ENCODE measurements at places on chromosomes 2 and 18.

DNA sequence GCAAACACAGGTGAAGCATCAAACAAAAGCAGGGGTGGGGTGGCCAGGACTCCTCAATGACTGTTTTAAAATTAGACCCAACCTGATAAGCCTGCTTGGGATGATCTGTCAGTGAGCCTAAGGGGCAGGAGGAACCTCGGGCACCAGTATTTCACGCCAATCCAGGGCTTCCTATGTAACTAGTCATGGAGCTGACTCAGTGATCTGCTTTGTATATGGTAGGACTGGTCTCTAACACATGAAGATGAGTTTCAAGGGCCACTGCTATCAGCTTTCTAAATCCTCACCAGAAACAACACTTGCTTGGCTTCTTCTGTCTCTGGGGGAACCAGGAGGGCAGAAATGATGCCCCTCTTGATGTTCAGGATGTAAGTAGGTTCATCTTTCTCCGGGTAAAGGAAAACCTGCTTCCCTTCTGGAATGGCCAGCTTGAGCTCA, 6.2 kb downstream of the APOB start:
- DNase-seq, result no peak

GRCh38 chr18:8854962-8855361, 149.6 kb downstream of the MTCL1 start:
- DNase-seq, result no peak

GRCh38 chr18:37280701-37281393, 284.8 kb downstream of the CELF4 start:
- DNase-seq, result no peak

DNA sequence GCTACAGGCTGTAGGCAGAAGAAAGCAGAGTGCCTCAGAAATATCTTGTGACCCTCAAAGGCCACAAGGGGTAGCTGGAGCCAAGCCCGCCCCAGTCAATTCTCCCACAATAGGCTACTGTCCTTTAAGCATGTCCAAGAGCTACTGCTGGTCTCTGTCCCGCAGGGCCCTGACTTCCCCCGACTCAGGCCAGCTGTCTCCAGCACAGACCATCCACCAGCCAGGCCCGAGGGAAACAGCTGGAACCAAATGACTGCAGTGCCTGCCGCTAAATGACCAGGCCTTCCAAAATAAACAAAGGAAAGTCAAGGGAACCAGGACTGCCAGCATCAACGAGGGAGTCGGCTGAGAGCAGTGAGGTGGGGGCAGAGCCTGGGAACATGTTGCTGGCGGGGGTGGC, 36.7 kb downstream of the MCFD2 start:
- no peak for DNase-seq

DNA sequence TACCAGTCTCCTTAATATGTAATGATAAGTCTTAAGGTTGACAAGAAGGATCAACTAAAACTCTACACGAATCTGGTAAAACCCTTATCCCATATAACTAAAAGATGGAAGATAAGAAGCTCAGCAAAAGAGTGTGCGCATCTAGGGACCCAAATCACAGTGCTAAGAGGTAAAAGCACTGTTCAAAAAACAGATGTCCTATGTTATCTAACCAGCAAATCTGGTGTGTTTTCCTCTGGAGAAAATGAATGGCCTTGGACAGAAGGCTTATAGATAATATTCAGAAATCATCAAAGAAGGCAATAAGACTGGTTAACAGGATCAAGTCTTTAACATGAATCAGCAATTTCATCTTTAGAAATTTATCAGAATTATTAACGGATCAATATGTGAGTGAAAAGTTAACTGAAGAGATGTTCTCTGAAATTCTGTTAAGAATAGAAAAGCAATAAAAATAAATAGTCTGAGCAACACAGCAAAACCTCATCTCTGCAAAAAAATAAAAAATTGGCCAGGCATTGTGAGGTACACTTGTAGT, 47.1 kb downstream of the RPRD1A start:
- DNase-seq, result no peak

DNA sequence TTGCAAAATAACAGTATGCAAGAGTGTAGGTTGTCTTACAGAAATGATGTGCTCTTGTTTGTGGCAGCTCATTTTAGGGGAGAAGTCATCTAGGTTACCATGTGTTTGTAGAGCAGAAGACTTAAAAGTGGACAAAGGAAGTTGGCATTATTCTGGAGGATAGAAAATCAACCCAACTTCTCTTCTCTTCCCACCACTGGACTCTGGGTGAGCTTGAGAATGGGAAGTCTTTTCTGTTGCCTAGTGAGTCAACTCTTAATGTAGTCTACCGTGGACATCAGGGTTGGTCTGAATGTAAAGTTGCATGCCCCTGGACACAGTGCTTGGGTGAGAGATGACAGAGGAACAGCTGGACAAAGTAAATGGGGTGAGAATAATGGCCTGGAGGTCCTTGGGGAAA, 98.3 kb downstream of the FMNL2 start:
- DNase-seq, result no peak

- DNase-seq, result no peak
Measured at GRCh38 chr18:12886498-12887126, 2.6 kb upstream of the PTPN2 start.

GRCh38 chr2:241008711-241009121, 10.3 kb downstream of the SNED1 start:
- DNase-seq, result no peak

GRCh38 chr18:8999872-9000271, 102.6 kb upstream of the NDUFV2 start:
- no peak for DNase-seq

GRCh38 chr18:80143881-80144280, 34.8 kb downstream of the ADNP2 start:
- DNase-seq, result no peak

DNA sequence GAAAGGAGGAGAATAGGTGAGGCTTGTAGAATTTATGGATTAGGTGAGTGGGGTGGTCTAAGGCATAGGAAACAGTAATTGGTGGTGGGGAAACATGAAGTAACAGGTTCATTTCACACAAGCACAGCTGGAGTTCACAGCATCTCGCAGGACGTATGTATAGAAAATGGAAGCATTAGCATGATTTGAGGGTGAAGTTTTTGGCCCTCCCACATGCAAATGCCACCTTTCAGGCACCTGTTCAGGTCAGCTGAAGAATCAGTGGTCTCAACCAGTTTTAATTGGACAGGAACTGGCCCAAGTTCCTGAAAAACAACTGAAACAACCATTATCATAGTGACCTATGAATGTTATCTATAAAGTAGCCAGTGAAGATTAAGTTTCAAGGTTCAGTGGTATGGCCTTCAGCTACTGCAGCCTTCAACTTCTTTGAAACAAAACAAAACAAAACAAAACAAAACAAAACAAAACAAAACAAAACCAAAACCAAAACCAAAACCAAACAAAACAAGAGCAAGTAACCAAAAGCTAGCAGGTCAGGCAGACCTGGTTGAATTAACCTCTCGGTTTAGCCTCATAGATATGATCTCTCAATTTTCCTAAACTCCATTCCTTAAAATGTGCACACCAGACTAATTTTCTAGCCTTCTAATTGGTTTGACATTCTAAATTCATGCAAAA, 102.1 kb upstream of the SPHKAP start:
- no peak for DNase-seq

DNA sequence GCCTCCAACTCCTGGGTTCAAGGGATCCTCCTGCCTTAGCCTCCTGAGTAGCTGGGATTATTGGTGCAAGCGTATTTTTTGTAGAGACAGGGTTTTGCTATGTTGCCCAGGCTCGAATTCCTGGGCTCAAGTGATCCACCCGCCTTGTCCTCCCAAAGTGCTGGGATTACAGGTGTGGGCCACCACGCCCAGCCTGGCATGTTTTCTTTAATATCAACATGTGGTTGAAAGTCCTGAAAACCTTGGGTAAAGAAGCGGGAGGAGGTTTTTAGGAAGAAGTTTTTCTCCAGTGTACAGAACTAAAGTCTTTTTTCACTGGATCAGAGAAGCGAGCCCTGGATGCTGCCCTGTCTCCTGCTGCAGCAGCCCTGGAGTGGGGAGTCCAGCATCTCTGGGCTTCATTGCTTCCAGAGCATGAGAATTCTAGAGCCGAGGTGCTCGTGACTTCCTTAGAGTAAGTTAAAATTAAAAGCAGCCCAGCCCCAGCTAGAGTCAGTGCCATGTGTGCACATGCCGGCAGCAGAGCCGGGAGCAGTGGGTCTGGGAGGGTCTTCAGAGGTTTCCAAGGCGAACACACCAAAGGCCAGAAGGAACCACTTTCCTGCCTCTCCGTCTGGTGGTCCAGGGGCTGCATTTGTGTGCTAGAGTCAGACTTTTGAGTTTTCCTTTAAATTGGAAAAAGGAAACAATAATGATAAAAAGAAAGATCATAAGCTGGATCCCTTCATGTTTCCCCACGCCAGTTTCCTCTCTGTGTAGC, 31.2 kb downstream of the ITGB1BP1 start:
- no peak for DNase-seq

GRCh38 chr2:133486771-133487191, 81.5 kb downstream of the NCKAP5 start:
- no peak for DNase-seq

DNA sequence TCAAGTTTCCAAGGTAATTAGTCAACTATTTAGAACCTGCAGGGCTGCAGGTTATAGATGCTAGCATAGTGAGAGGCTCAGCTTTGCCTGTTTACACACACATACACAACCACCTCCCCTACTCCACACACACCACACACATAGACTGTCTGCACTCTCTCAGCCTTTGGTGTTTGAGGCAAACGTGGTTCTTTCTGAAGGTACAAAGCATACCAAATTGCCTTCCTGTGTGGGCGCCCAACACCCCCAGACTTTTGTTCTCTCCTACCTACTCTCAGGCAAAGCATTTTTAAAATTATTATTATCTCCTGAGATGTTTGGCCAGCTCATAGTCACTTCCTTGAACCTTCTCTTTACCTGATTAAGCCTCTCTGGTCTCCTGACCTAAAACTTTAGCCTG, 44.9 kb downstream of the MYO3B start:
- no peak for DNase-seq

DNA sequence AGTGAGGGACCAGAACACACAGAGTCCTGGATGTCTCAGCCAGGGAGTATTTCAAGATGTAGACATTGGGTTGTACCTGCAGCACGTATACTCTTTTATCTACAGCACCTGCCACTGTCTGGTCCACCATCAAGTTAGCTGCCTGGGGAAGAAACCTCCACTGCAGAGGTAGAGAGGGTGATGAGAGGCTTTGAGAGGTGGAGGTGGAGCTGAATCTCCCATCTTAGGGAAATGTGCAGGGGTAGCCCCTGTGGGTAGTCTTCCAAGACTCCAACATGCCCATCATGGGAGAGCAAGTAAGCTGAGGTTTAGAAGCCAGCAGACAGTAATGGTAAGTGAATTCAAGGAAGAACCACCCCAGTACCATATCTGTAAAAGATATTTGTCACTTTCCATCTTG, 93.3 kb upstream of the CELF4 start:
- DNase-seq, result no peak

GRCh38 chr2:9702604-9703084, 71.8 kb upstream of the YWHAQ start:
- DNase-seq, result no peak

DNA sequence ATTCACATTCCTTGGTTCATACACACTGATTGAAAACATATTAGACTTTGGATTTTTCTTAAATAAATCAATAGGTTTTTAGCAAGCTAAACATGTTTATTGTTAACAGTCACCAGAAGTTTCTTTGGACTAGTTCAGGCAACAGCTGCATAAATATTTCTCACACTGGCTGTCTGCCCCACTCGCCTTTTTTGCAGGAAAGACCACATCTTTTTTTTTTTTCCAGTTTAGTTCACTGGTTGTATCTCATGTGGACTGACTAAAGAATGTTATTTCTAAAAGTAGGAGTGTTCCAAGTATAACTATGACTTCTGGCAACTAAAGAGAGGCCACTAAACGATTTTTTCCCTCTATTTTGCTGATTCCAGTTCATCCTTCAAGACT, 31.1 kb downstream of the SLC40A1 start:
- no peak for DNase-seq

GRCh38 chr2:162215162-162215561, 28.1 kb downstream of the FAP start:
- DNase-seq, result no peak

- DNase-seq, result no peak
Measured at GRCh38 chr2:83784947-83785346, 674.1 kb downstream of the SUCLG1 start.

GRCh38 chr18:3450012-3450798, at the start of gene TGIF1:
Gene TGIF1 (plus strand): TSS chr18:3450172. CDS start chr18:3450490, 318 bp downstream.
- DNase-seq, result peak; percentile 47

GRCh38 chr18:35186291-35187034, 54.4 kb upstream of the ZNF397 start:
- no peak for DNase-seq

DNA sequence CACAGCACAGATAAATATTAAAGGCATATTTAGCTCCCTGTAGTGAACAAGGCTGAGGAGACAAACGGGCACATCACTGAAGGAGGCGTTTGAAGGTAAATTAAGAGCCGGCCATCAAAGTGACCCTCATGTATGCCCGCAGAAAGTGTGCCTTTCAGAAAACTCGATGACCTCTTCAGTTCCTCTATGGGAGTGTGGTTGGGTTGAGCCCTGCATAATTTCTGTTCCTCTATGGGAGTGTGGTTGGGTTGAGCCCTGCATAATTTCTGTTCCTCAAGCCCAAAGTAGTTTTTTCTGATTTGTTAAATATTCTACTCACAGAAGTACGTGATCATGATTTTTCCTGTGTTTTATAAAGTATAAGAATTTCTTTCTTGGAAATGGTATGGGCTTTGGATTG, 568.5 kb downstream of the TSN start:
- DNase-seq, result no peak

DNA sequence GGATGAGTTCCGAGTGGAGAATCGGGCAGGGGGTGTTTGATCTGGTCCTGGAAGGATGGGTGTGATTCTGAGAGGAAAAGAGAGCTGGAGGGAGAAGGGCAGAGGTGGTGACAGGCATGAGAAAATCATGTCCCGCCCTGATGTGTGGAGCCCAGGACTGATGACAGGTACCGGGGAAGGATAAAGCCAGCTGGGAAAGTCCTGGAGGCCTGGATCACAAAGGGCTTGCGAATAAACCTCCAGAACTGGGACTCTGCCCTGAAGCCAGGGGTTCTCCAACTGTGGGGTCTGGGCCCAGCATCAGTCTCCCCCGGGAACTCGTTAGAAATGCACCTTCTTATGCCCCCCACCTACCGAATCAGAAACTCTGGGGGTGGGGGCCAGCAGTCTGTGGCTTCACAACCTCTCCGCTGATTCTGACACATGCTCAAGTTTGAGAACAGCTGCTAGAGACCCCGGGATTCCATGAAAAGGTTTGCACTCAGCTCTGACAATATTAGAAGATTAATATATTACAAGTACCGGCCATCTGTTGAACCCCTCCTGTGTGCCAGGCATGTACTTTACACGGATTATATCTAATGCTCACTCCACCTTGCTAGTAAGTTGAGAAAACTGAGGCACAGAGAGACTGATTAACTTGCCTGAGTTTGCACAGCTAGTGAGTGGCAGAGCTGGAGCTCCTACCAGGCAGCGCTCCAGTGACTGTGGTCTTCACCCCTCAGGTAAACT, 8.0 kb downstream of the TNFRSF11A start:
- DNase-seq, result no peak

- DNase-seq, result no peak
Measured at GRCh38 chr2:78353168-78353567, 672.3 kb upstream of the REG3G start.

GRCh38 chr2:122545821-122546220, 790.4 kb downstream of the TSN start:
- no peak for DNase-seq

All from stimulated activated CD4-positive, alpha-beta T cell treated with anti-CD3 and anti-CD28 coated beads, Interleukin-4, amount 100 ng/mL, for 48 hours (primary cell).